Stimulated activated CD4-positive, alpha-beta T cell treated with anti-CD3 and anti-CD28 coated beads, Interleukin-4, amount 100 ng/mL, for 24 hours (primary cell): ENCODE measurements at places on chromosomes 3 and 15.

GRCh38 chr15:65303687-65304380 is 643 bp upstream of the RNU5B-1 start:
- peak; percentile 25 for DNase-seq

DNA sequence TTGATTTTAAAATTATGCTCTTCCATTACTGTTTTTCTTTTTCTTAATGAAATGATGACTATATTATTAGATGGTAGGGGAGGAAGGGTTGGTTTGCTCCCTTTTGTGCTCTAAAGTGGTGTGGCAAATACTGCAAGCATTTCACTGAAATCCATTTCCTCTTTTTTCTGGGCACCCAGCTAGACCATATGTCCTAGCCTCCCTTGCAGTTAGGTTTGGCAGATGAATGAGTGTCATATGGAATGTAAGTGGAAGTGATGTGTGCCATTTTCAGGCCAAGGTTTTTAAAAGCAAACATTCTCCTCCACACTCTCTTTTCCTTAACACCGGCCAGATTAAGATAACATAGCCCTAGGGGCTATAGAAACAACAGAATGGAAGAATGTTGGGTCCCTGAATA is 363.0 kb downstream of the FGF12 start:
- DNase-seq = no peak

DNA sequence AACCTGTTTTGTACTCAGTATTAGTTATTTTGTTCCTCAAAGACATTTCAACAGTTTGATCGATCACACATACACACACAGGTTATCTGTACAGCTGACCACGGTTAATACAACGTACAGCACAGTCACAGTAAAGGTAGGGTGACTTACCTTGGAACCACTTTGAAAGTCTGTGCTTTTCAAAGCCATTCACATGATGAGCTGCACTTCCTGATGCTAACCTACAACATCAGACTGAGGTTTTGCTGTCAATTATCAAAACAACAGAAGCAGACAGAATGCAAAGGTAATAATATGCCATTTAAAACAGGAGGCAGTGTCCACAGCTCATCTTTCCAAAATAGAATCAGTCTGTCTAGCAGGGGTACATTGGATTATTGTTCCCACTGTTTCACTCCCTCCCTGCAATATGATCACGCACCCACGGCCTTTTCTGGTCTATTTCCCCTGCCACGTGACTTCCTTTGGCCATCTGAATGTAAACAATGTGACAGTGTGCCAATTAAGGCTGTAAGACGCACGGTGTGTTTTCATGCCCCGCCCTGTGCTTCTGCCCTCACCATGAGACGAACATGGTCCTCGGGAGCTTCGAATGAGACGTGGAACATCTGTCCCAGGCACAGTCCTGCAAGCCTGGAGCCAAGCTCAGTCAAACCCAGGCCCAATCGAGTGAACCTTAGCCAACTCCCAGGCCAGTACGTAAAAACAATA is 102.4 kb downstream of the FMN1 start:
- DNase-seq = no peak

DNA sequence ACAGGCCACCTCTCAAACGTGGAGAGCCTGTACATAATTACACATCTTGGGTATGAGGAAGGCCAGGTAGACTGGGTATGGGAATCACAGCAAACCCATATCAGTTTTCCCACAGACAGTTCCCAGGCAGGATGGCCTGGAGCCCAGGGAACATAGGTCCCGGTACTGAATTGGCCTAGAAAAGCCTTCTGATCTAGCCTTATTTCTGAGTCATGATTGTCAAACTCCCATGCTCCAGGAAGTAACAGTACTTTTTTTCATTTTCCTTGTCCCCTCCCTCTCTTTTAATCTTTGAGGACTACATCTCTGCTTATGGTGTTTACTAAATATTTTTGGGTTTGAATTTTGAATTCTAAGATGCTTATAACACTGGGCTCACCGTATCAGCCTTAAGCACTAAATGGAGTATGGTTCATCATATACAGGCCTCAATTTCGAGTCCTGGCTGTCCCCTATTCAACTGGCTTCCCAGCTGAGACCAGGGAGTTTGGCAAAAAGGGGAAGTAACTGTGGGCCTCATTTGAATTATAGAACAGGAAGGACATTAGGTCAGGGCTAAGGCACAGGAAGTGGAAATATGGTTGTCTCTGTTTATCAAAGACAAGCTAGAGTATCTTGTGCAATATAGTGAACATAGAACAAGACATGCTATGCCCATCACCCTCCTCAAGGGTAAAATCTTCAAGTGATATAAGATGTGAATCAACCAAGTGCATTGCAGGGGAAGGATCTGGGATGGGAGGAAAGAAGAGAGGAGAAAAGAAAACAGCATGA is 494.6 kb downstream of the NTRK3 start:
- no peak for DNase-seq

GRCh38 chr3:58215317-58216025 is 4.7 kb upstream of the DNASE1L3 start:
- DNase-seq = no peak

- DNase-seq = no peak
These were observed 5.7 kb upstream of the CAV3 start for GRCh38 chr3:8727605-8728512.

- no peak for DNase-seq
These were observed 78.8 kb downstream of the CMSS1 start for GRCh38 chr3:99896482-99896881.

GRCh38 chr3:168028086-168028485 is 67.6 kb downstream of the GOLIM4 start:
- DNase-seq = no peak

DNA sequence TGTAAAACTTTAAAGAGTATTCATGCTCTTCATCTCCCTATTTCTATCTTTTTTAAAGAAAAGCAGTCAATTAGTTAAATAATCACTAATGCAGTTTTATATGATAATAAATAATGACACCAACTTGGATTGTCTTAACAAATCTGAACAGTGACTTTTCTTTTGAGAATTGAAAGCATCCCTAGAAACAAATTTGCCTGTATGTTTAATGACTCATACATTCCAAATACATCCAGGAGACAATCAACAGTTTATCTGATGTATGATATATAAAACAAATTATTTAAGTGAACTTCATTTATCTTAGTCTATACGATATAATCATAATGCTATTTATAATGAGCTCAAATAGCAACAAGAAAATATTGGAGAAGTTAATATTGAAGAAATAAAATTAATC is 78.0 kb downstream of the ALCAM start:
- no peak for DNase-seq

DNA sequence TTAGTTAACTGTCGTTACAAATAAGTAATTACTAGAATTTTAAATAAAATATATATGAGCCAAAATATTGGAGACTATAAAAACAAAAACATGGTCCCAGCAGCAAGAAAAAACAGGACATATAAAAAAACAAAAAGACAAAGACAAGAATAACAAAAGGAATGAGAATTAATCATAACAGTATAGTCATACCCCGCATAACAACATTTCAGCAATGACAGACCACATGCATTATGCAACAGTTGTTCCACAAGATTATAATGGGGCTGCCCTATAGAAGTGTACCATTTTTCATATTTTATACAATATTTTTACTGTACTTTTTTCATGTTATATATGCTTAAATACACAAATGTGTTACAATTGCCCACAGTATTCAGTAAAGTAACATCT is 5.6 kb downstream of the HLTF start:
- no peak for DNase-seq

GRCh38 chr3:131401978-131402377 is 20.4 kb downstream of the NUDT16 start:
- no peak for DNase-seq

DNA sequence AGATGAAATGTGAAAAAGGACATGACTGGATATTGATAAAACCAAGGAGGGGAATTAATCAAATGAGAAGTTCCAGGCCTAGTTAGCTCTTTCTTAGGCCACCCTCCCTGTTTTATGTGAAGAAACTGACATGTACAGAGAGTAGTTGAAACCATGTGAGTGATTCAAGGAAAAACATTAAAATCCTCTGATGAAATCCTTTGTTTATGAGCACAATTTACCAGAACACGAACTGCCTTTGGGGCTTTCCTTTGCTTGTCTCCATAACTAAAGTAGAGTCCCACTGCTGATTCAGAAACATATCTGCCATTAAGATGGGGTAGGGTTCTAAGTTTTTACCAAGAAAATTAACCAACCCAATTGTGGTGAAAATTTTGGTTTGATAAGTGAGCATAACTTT is 558.3 kb downstream of the NR2F2 start:
- no peak for DNase-seq

- DNase-seq = no peak
These were observed 65.8 kb upstream of the LEKR1 start for GRCh38 chr3:156760333-156760732.

DNA sequence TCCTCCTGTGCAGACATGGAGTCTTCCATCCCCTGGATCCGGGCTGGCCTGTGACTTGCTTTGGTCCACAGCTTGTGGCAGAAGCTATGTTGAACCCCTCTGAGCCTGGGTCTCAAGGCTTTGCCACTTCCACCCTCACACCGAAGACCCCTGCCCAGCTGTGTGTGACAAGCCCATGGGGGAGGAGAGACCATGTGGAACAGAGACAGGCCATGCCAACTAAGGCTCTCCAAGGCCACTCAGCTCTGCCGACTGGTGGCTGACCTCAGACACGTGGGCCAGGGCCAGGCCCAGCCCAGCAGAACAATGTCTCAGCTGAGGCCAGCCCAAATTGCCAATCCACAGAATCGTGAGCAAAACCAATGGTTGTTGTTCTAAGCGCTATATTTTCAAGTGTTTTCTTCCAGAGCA is 16.4 kb upstream of the CFAP100 start:
- no peak for DNase-seq

- no peak for DNase-seq
These were observed 502.9 kb downstream of the PDCD6IP start for GRCh38 chr3:34301313-34301712.

DNA sequence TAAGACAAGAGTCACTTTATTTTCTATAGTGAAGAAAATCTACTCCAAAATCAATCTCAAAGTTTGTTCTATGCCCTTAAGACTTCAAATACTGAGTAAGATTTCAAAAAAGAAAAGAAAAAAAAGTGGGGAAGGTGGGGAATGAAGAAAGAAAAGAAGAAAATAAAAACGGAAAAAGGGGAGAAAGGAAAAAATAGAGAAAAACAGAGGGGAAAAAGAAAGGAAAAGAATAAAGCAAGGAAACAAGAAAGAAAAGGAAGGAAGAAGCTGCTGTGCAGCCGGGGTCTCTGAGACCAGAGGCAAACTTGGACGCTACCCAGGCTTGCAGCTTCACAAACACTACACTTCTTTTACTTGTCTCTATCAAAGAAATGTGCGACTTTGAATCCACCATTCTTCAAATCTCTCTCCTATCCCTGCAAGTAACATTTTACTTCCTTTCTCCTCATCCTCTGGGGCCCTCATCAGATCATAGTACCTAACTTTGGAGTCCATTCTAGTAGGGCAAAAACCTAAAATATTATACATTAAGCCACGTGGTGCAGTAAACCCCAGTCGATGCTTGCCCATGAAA is 279.8 kb downstream of the FOXP1 start:
- DNase-seq = peak; percentile 25

- no peak for DNase-seq
These were observed 32.7 kb upstream of the FAM98B start for GRCh38 chr15:38421069-38421690.

DNA sequence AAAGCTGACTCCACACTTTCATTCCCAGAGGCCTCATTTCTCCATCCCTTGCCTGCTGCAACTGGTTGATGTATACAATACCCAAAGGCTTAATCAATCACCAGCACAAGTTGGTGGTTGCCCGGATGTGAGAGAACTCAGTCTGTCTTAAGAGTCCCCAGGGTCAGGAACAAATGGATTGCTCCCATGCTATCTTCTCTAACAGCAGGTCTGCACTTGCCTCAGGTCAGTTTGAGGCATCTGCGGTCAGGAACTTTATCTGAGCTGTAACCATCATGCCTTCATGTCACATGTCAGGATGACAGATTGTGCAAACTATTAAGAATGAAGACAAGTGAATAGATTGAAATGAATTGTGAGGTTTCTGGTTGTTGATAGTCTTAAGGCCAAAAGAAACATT is 56.1 kb downstream of the BFSP2 start:
- DNase-seq = no peak

DNA sequence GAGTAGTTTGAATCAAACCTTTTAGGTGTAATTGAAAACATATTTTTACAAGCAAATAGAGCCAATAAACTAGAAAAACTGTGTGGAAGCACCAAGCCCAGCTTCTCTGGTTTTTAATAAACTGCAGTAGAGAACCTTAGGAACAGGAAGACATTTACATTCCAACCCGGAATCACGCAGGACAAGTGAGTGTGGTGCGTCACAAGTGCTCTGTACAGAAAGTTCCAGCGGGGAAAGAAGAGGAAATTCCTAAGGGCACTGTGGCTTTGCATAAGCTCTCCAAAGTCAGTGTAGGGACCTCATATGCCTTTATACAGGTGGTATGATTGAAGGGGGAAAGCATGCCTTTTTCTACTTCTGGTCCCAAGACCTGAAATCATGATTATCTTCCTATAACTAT is 21.6 kb downstream of the COL8A1 start:
- DNase-seq = no peak

DNA sequence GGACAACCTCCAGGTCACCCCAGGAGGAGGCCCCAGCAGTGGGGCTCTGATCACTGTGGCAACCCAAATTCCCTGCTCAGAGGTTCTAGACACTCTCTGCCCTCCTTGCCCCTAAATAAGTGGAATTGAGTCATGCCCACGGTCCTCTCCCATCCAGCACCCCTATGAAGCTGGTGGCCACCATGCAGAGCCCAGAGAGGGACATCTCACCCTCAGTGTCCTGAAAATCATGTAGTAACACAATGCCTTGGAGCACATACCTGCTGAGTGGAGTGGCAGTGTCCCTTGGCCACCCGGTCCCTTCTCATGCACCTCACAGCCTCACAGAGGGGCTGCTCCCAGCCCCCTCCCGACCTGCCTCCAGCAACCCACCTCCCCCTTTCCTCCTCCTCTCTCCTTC is 114.3 kb upstream of the MEF2A start:
- no peak for DNase-seq

DNA sequence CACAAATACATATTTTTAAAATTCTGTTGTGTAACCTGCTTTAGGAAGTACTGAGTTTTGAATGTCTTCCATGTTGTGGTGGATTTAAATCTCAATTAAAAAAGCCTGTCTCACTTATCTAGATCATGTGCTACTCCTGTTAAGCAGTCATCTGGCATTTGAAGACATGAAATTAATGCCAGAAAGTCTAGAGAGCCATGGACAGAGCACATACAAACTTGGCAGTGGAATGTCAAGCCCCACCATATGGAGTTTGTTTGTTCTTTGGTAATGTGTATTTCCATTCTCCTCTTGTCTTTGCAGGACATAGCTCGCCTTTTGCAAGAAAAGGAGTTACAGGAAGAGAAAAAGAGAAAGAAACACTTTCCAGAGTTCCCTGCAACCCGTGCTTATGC is 39.3 kb upstream of the UTS2B start:
- DNase-seq = no peak

GRCh38 chr15:82074610-82075009 is 28.8 kb upstream of the MEX3B start:
- DNase-seq = no peak

- no peak for DNase-seq
These were observed 50.4 kb upstream of the TBC1D21 start for GRCh38 chr15:73822998-73823397.

GRCh38 chr3:148758303-148758884 is 60.7 kb downstream of the AGTR1 start:
- DNase-seq = no peak
